ENCODE measurements at places on chromosomes 5 and 9.

DNA sequence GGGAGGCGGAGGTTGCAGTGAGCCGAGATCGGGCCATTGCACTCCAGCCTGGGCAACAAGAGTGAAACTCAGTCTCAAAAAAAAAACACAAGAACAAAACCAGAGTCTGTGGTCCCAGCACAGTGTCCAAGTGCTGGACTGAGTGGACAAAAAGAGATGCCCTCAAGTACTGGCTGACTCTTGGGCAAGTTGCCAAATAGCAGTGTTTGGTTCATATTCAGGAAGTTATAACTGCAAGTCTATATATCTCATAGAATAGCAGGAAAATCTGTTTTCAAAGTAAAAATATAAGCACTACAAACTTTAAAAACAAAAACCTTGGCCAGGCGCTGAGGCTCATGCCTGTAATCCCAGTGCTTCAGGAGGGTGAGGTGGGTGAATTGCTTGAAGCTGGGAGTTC, 7.3 kb downstream of the HABP4 start:
- DNase-seq = no peak

GRCh38 chr5:17090839-17091238, 126.6 kb upstream of the BASP1 start:
- DNase-seq = no peak

GRCh38 chr5:67361932-67362729, 165.5 kb upstream of the CD180 start:
- no peak for DNase-seq

DNA sequence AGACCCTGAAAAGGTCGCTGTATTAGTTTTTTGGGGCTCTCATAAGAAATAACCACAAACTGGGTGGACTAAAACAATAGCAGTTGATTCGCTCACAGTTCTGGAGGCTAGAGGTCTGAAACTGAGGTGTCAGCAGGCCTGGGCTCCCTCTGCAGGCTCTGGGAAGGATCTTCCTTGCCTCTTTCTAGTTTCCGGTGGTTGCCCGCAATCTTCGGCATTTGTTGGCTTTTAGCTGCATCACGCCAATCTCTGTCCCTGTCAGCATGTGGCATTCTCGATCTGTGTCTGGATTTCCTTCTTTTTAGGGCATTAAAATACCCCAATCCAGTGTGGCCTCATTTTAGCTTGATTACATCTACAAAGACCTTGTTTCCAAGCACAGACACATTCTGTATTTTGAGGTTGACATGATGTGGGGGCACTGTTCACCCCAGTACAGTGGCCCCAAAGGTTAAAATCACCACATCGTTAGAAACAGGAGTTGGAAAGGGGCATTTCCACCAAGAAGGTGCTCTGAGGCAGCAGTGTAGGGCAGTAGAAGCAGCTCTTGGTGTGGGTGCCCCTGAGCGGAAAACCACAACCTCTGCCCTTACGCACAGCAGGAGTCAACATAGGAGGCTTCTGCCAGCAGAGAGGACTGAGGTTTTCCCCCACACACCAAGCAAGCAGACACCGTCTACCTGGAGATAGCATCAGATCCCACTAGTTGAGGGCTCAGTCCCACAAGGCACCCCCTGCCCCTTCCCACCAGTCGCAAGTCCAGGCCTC, 13.5 kb downstream of the ZNF79 start:
- DNase-seq = no peak

- DNase-seq = no peak
These were observed 44.4 kb downstream of the RAD50 start for GRCh38 chr5:132601071-132601728.

- no peak for DNase-seq
These were observed 57.1 kb downstream of the COL23A1 start for GRCh38 chr5:178533136-178533535.

DNA sequence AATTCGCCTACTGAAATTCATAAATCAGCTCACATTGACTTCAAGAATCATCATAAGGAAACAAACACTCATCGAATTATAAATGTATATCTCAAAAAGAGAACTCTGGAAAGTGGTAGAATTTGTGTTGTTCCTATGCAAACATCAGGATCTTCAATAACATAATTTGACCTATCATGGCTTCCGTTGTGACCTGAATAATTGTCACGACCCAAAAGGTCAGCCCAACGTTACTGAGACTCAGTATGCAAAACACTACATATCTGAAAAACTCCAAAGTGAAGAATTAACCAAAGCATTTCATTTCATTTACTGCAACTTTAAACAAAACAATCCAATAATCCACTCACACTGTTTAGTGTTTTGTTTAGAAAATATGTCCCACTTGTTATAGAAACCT, 1.2 kb downstream of the RAPGEF6 start:
- no peak for DNase-seq

- no peak for DNase-seq
These were observed 110.9 kb upstream of the LPAR1 start for GRCh38 chr9:111149018-111149759.

DNA sequence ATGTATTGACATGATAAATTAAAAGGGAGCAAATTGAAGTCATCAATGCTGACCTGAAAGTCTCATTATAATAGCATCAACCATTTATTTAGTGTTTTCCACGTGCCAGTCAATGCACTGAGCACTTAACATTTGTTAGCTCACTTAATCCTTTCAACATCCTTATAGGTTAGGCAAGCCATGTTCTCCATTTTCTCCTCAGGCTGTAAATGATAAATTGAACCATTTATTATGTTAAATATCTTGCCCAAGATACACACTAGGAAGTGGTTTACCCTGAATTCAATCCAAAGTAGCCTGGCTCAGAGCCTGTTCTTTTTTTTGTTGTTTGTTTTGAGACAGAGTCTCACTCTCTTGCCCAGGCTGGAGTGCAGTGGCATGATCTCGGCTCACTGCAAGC, 25.0 kb upstream of the SNX2 start:
- DNase-seq = no peak

- DNase-seq = peak; percentile 15
These were observed 617.5 kb upstream of the TLE4 start for GRCh38 chr9:78954286-78954685.

DNA sequence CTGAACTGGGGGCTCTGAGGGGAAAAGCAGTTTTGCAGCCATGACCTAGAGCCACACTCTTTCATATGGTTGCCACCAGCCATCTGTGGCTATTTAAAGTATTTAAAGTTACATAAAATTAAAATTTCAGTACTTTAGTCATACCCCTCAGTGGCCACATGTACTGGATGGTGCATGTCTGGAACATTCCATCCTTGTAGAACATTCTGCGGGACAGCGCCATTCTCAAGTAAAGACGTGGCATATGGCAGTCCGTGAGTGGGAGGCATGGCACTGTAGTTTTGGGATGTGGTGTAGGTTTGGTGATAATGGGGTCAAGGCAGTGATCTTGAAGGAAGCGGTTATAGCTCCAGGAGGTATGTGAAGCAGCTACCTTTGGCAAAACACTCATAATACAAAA, 61.4 kb upstream of the NFIL3 start:
- no peak for DNase-seq

GRCh38 chr5:42908086-42908485, 96.4 kb upstream of the SELENOP start:
- DNase-seq = no peak

DNA sequence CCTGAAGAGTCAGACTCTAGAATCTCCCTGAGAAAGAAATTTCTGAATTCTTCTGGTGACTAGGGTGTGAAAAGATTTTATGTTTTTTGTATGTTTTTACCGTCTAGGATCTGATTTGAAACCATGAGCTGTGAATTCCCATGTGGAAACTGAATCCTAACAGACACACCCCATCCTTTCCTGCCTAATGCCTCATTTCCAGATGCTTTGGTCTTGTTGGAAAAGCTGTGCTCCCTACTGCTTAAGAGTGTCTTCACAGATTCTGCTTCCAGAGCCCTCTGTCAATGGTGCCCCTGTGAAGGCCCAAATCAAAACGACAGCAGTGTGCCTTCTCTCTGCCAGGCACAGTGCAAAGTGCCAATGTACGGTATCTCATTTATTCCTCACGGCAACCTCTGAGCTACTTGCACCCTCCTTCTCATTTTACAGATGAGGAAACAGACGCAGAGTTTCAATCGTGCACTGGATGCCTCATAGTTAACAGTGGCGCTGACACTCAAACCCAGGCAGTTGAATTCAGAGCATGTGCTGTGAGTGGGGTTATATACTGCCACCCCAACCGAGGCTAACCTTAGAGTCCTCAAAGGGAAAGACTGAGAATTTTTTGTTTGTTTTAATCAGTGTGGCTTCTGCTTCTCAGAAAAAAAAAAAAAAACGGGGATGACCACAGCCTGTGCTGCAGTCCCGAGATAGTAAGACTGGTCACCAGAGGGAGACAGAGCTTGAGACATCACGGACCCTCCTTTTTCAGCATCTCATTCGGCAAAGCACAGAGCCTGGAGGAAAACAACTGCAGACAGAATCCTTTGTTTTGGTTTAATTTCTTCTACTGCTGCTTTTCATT, 188.4 kb downstream of the SNCAIP start:
- DNase-seq = peak; percentile 23

DNA sequence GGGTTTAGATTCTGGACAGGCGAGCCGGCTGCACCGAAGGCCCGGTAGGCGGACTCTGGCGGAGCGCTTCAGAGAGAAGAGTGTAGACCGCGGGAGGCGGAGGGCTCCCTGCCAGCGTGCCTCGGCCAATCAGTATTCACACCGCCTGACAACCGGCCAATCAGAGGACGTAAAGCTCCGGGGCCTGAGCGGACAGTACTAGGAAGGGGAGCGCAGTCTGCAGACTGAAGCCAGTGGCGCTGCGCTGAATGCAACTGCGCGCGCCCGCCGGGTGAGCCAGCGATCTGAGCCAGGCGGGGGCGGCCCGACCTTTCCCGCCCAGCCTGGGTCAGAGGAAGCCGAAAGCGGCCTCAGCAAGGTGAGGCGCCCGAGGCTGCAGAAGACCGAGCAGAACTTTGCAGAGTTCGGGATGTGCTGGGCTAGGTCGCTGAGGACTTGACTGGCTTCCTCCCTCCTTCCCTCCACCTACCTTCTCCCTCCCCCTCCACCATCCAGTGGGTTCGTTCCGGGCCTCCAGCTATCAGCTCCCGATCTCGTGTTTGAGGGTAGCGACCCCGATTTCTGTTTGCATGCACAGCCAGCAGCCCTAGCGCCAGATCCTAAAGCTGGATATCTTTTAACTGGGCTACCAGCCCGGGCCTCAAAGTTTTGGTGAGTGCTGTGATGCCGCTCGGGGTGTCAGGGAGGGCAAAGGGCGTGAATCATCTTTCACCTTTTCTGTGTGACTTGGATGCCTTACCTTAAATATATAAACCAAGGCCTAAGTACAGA, at the start of gene DMRT2:
DMRT2 (plus strand) TSS at position 233 of the 771 bp plus-strand sequence. CDS start 1,257 bp downstream, outside the sequence.
- peak; percentile 70 for DNase-seq

GRCh38 chr5:72618708-72619107, 111.5 kb upstream of the ZNF366 start:
- no peak for DNase-seq

DNA sequence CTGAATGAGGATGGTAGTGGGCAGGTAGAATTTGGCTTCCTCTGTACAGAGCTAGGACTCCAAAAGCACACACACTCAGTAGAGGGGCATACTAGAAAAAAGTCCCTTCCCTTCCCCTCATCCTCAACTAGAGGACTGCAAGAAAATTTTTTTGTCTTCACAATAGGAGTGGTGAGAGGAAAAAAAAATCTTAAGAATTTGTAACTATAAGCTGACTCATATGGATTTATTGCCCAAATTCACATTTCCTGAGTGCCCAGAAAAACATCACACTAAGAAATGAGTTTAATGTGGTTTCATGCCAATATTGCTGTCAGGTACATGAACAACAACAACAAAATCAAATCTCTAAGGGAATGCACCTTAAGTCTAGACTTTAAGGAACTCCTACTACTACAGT, 43.7 kb downstream of the RANBP6 start:
- DNase-seq = no peak

DNA sequence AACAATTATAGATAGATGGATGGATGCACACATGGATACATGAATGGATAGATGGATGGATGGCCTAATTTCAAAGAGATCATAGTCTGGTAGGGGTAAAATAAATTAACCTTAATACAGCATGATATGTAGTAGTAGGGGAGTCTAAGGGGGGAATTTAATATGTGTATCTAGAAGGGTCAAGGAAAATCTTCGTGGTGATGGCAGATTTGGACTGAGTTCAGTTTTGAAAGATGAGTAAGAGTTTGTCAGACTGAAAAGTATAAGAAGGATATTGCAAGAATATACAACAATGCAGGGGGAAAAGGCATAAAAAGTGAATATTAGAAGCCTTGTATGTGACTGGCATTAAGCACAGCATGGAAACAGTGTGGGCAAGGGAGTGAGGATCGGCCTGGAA, 98.7 kb downstream of the ZNF462 start:
- no peak for DNase-seq

GRCh38 chr9:129762985-129763926, 10.4 kb upstream of the PTGES start:
- DNase-seq = no peak

DNA sequence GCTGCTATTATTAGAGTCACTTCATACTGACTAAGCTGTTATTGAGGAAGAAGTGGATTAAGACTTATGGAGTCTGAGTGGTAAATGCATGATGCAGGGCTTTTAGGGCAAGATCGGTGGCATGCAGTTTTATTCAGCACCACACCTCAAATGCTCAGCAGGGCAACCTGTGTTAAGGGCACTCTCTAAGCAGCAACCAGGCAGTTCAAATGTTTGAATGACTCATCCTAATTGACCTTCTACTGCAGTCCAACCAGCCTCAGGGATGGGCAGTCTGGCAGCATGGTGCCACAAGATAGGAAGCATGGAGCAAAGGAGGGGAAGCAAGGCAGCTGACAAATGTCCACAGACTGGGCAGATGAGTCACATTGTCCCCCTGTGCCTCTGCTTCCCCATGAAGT, 80.2 kb upstream of the MIER3 start:
- DNase-seq = no peak

DNA sequence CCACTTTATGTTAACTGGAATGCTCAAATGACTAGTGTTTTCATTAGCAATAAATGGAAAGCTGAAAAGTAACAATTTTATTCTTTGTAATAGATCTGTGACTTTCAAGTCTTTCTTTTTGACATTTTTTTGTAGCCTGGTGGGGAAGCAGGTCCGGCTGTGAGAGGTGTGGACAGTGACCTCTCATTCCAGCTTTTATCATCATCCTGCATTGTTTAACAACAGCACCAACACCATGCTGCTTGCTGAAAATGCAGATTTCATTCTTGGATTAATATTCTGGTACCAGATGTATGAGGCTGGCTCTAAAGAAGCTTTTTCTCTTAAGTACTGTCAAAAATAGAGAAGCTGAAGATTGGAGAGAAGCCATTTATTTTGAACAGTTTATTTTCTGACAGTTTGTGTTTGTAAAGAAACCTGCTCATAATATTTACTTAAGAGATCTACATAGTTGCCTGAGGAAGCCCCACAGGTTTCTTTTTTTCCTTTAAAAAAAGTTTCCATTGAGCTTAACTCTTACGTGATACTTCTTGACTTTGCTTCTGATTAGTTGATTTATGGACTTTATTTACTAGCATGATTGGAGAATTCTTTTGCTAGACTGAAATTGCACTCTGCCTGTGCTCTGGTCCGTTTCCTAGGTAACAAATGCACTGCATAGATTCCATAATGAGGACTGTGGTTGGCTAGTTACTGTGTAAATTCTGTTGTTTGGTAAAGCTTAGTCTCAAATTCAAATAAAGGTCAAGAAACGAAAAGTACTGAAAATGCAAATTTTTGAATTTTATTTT, 3.4 kb downstream of the KIAA1958 start:
- DNase-seq = no peak
